ENCODE measurements at places on chromosomes 7 and 10. TPM values are rescaled to one million over a fixed set of nuclear protein-coding genes. Genes with fewer than 3 reads are reported as not detected.

The CHST3 gene
- polyA plus RNA-seq, result not detected

The HPS6 gene
- 23.6 TPM for polyA plus RNA-seq

The IL6 gene
- 3.5 TPM for polyA plus RNA-seq

The GLI3 gene
- not detected for polyA plus RNA-seq

The SFXN4 gene
- polyA plus RNA-seq, result 18.3 TPM

DNA sequence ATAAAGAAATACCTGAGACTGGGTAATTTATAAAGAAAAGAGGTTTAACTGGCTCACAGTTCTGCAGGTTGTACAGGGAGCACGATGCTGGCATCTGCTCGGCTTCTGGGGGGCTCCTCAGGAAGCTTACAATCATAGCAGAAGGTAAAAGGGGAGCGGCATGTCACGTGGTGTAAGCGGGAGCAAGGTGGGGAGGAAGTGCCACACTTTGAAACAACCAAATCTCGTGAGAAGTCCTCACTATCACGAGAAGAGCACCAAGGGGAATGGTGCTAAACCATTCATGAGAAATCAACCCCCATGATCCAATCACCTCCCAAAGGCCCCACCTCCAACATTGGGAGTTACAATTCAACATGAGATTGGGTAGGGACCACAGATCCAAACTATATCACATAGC is 67.7 kb downstream of the AKR1B1 start:
- H3K36me3 ChIP-seq, result no peaks in the 10 kb centered on the region
- H3K27ac ChIP-seq, result no peak overlapping the region
- no peak overlapping the region for H3K4me3 ChIP-seq
- no peaks in the 10 kb centered on the region for H3K4me1 ChIP-seq
- H3K27me3 ChIP-seq, result no peaks in the 10 kb centered on the region

GRCh38 chr7:7433811-7434210 is 101.9 kb downstream of the COL28A1 start:
- no peak overlapping the region for H3K27ac ChIP-seq
- DNase-seq, result no peak
- H3K4me3 ChIP-seq, result no peak overlapping the region

- H3K4me1 ChIP-seq, result no peaks in the 10 kb centered on the region
- DNase-seq, result peak; percentile 67
- peaks cover 91% of the 10 kb centered on the region for H3K36me3 ChIP-seq
- no peak overlapping the region for H3K4me3 ChIP-seq
- no peak overlapping the region for H3K27ac ChIP-seq
- no peaks in the 10 kb centered on the region for H3K27me3 ChIP-seq
These were observed 14.7 kb upstream of the MICALL2 start for GRCh38 chr7:1473864-1474512.

GRCh38 chr7:36795451-36796021 is 71.2 kb upstream of the AOAH start:
- DNase-seq, result no peak
- no peak overlapping the region for H3K27ac ChIP-seq
- H3K27me3 ChIP-seq, result no peaks in the 10 kb centered on the region
- peaks cover 15% of the 10 kb centered on the region for H3K4me1 ChIP-seq
- H3K4me3 ChIP-seq, result no peak overlapping the region

- H3K27ac ChIP-seq, result no peak overlapping the region
- DNase-seq, result no peak
- H3K27me3 ChIP-seq, result no peaks in the 10 kb centered on the region
- H3K4me3 ChIP-seq, result no peak overlapping the region
- H3K36me3 ChIP-seq, result no peaks in the 10 kb centered on the region
- H3K4me1 ChIP-seq, result no peaks in the 10 kb centered on the region
These were observed 199.1 kb upstream of the PRKCQ start for GRCh38 chr10:6778992-6779701.

DNA sequence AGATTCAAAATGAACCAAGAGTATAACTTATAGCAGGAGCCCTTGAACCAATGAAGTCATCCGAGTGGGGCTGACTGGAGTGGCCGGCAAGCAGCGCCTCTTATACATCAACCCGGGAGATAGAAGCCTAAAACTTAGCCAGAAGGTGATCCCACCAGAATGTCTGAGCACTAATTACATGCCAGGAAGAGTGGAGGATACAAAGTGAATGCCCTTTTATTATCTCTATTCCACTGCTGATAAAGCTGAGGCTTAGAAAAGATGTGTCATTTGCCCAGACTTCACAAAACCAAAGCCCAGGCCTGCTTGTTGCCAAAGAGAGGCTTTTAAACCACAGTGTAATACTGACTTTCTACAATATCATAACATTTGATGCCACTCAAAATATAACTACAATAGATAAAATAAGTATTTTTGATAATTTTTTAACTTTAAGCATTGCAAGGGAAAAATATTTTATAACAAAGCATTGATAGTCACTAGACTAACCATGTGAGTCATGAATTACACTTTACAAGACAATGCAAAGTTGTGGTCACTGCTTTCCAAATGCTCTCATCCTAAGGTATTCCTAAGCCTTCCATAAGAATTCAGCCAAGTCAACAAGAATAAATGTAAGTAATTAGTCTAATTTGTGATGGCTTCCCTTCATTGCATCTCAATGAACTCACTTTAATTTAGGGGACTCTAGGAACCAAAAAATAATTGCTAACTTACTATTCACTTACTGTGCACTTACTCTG is 58.6 kb upstream of the ARID5B start:
- no peaks in the 10 kb centered on the region for H3K27me3 ChIP-seq
- DNase-seq, result no peak
- H3K27ac ChIP-seq, result no peak overlapping the region

DNA sequence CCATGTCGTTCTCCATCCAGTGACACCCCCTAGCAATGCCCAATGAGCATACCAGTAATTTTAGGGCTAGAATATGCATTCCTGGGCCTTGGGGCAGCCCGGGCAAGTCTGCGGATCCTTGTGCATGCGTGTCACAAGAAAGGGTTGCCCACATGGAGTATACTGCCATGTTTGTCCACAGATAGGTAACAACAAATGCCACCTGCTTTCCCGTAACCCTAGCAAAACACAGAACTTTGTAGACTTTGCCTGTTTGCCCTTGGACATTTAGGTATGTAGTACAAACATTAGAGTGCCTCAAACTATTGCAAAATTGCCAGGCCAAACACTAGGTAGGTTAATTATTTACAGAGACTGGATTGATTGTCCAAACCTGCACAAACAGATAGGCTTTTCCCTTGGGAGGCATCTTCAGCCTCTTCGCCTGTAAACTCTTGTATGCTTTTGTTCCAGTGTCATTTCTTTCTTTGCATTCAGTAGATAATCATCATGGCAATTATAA is 117.0 kb downstream of the ADCY1 start:
- no peak overlapping the region for H3K27ac ChIP-seq
- H3K4me1 ChIP-seq, result no peaks in the 10 kb centered on the region
- DNase-seq, result no peak
- H3K27me3 ChIP-seq, result no peaks in the 10 kb centered on the region
- H3K4me3 ChIP-seq, result no peak overlapping the region

- H3K27me3 ChIP-seq, result no peaks in the 10 kb centered on the region
- H3K4me1 ChIP-seq, result no peaks in the 10 kb centered on the region
- no peak for DNase-seq
- H3K27ac ChIP-seq, result no peak overlapping the region
- H3K4me3 ChIP-seq, result no peak overlapping the region
These were observed 123.6 kb upstream of the KIF5B start for GRCh38 chr10:32179836-32180235.

GRCh38 chr10:43890124-43890523 is 241.4 kb upstream of the ZNF32 start:
- H3K36me3 ChIP-seq, result no peaks in the 10 kb centered on the region
- no peak overlapping the region for H3K4me3 ChIP-seq

DNA sequence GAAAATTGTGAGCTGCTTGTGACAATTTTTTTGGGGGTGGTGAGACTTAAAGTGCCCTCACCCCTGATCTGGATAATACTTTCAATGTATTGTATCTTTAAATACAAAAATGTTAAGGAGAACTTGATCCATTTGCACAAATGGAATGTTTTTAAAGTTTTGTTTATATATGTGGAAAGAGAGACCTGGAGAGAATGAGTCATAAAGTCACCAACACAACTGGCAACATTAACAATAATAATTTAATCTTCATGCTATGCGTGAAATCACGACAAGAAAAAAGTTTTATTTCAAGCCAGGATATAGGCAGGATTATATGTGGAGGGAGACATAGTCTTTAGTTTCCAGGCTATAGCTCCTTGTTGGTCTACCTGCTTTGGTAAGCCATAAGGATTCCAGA is 537.5 kb downstream of the GPAM start:
- H3K4me3 ChIP-seq, result no peak overlapping the region
- no peak overlapping the region for H3K27ac ChIP-seq
- DNase-seq, result no peak
- no peaks in the 10 kb centered on the region for H3K4me1 ChIP-seq

DNA sequence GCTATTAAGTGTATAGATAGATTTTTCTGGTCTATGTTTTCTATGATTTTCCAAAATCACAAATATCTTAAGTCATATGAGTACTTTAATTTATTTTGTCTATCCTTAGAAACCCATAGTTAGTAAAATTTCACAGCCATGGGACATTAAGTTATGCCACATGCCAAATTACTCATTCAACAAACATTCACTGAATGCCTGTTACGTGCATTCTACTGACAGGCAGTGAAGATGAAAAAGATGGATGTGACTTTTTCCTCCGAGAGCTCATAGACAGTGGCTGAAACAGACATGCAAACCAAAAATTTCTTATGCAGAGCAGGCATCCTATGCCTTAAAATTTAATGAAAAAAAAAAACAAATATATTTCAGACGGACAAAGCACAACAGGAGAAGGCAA is 84.9 kb downstream of the CHRM2 start:
- no peaks in the 10 kb centered on the region for H3K36me3 ChIP-seq
- H3K4me3 ChIP-seq, result no peak overlapping the region
- H3K27ac ChIP-seq, result no peak overlapping the region
- H3K27me3 ChIP-seq, result no peaks in the 10 kb centered on the region
- DNase-seq, result no peak
- H3K4me1 ChIP-seq, result peaks cover 4% of the 10 kb centered on the region

DNA sequence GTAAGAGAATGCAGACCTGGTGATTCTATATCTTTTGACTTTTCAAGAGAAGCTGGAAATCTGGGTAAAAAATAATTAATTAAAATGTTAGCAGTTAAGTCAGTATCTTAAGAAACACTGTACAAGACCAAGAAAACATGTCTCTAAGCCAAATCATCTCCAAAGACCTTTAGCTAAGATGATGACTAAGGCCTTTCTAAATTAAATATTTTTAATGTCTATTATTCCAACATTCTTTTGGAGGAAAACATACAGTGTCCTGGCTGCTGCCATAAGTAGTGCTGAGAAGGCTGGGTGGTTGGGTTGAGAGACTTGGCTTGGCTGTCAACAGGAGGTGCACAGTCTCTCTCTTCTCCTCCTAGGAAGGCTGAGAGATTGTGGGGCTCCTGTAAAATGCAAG is 20.3 kb downstream of the STARD3NL start:
- no peaks in the 10 kb centered on the region for H3K36me3 ChIP-seq
- DNase-seq, result no peak
- H3K4me1 ChIP-seq, result peaks cover 4% of the 10 kb centered on the region
- H3K27ac ChIP-seq, result no peak overlapping the region

- H3K4me3 ChIP-seq, result no peak overlapping the region
- peaks cover 46% of the 10 kb centered on the region for H3K27me3 ChIP-seq
- no peak for DNase-seq
These were observed 520 bp upstream of the WNT2 start for GRCh38 chr7:117323305-117323850.

- DNase-seq, result no peak
- H3K4me1 ChIP-seq, result no peaks in the 10 kb centered on the region
- H3K4me3 ChIP-seq, result no peak overlapping the region
- H3K27me3 ChIP-seq, result no peaks in the 10 kb centered on the region
These were observed 29.9 kb upstream of the ZMIZ1 start for GRCh38 chr10:79038841-79039201.

DNA sequence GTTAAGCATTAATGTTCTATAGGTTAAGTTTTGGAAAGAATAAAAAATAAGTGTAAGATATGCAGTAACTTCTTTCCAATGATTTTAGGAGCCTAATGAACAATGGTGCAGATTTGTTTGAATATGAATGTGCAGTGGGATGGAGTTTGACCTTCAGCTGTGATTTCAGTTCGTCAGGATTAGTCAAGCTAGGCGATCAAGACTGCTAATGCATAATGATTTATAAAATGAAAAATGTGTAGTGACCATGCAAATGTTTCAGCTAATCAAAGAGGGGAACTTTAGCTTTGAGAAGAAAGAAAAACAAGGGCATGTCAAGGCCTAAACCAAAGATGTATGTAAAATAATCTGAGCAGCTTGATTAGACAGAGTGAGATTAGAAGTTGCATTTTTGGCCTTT is 208.5 kb downstream of the FOXP2 start:
- H3K4me3 ChIP-seq, result no peak overlapping the region
- no peaks in the 10 kb centered on the region for H3K4me1 ChIP-seq
- H3K27me3 ChIP-seq, result no peaks in the 10 kb centered on the region
- H3K36me3 ChIP-seq, result no peaks in the 10 kb centered on the region
- no peak for DNase-seq

GRCh38 chr10:67612577-67613537 is 83.1 kb downstream of the CTNNA3 start:
- no peak overlapping the region for H3K27ac ChIP-seq
- DNase-seq, result no peak
- H3K4me3 ChIP-seq, result no peak overlapping the region

GRCh38 chr7:26167303-26167934 is 15.4 kb downstream of the NFE2L3 start:
- no peaks in the 10 kb centered on the region for H3K4me1 ChIP-seq
- no peaks in the 10 kb centered on the region for H3K36me3 ChIP-seq

GRCh38 chr7:77542409-77542808 is 5.3 kb downstream of the PTPN12 start:
- H3K4me1 ChIP-seq, result peaks cover 51% of the 10 kb centered on the region
- DNase-seq, result peak; percentile 38
- H3K27ac ChIP-seq, result peak overlapping the region; percentile 64

- no peak overlapping the region for H3K4me3 ChIP-seq
- no peaks in the 10 kb centered on the region for H3K36me3 ChIP-seq
- DNase-seq, result no peak
These were observed 118.7 kb downstream of the PARD3 start for GRCh38 chr10:34696423-34696822.

DNA sequence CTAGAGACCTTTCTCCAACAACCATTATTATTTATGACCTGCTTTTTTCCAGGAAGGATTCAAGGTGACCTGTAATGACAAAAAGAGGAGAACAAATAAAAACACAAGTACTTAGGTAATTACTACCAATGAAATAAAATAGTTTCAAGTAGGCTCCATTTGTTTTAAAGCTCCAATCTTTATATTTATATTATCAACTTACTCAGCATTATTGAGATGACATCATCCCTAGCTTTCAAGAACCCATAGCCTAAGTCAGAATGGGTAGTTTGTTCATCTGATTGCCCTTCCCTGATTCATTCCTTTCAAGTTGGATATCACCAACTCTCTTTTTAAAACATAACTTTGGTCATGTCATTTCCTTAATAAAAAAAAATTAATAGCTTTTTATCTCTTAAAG is 131.5 kb downstream of the GRM3 start:
- H3K27ac ChIP-seq, result no peak overlapping the region
- no peaks in the 10 kb centered on the region for H3K27me3 ChIP-seq
- no peak overlapping the region for H3K4me3 ChIP-seq
- H3K4me1 ChIP-seq, result no peaks in the 10 kb centered on the region
